ENCODE measurements at places on chromosomes 4 and X. TPM values are rescaled to one million over a fixed set of nuclear protein-coding genes. Genes with fewer than 3 reads are reported as not detected.

The ENPEP gene
- polyA plus RNA-seq, result not detected

The NIPAL1 gene
- 0.86 TPM for polyA plus RNA-seq

DNA sequence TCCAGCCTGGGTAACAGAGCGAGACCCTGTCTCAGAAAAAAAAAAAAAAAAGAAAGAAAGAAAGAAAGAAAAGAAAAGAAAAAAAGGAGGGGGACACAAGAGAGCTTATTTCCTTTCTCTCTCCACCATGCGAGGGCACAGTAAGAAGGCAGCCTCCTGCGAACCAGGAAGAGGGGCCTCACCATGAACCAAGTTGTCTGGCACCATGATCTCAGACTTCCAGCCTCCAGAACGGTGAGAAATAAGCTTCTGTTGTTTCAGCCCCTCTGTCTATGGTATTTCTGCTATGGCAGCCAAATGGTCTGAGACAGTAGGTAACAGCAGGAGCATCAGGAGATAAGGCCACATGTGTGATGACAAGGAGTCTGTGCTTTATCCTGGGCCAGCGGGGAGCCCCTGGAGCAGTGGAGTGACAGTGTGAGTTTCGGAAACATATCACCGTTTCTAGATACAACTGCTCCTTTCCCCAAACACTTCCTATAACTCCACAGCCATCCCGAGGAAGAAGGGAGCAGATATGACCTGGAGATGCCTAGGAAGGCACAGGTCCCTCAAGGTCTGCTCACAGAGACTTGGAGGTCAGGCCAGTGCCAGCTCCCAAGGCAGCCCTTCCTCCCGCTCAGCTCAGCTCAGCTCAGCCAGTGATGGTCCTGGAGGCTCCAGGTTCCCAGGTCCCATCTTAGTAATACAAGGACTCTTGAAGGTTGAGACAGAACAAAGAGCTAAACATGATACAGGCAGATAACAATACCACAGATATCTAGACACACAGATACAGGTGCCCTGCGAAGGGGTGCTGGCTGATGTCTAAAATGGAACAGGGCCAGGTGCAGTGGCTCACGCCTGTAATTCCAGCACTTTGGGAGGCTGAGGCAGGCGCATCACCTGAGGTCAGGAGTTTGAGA lies 17.7 kb downstream of the JAKMIP1 start:
- H3K36me3 ChIP-seq, result no peaks in the 10 kb centered on the region
- DNase-seq, result no peak
- peaks cover 76% of the 10 kb centered on the region for H3K4me1 ChIP-seq
- H3K27me3 ChIP-seq, result no peaks in the 10 kb centered on the region
- no peak overlapping the region for H3K27ac ChIP-seq

DNA sequence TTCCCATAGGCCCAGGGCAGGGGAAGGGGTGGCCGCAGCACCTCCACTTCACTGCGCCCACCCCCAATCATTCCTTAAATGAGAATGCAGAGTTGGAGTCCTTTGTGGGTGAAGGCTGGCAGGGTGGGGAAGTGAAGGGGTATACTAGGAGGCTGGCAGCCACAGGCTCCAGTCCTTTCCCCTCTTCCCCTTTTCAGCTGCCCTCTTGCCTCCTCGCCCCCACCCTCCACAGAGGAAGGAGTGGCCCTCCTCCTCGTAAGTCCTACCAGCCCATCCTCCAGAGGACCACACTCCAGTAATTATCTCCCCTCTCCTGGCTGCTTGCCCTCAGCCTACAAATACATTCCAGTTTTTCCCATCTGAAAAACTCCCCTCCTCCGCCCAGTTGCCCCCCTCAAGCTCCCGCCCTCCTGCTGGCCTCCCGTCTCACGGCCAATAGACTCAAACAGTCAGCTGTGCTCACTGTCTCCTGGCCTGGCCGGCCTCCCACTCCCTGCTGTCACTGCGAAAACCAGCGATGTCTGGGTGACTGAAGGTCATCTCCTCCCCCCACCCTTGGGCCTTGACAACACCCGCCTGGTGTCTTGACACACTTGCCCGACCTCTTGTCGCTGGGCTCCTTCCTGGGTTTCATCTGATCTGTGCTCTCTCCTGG lies 38.8 kb downstream of the EFNB1 start:
- no peak overlapping the region for H3K27ac ChIP-seq
- H3K36me3 ChIP-seq, result no peaks in the 10 kb centered on the region
- no peaks in the 10 kb centered on the region for H3K27me3 ChIP-seq
- DNase-seq, result no peak
- H3K4me1 ChIP-seq, result no peaks in the 10 kb centered on the region
- no peak overlapping the region for H3K4me3 ChIP-seq

DNA sequence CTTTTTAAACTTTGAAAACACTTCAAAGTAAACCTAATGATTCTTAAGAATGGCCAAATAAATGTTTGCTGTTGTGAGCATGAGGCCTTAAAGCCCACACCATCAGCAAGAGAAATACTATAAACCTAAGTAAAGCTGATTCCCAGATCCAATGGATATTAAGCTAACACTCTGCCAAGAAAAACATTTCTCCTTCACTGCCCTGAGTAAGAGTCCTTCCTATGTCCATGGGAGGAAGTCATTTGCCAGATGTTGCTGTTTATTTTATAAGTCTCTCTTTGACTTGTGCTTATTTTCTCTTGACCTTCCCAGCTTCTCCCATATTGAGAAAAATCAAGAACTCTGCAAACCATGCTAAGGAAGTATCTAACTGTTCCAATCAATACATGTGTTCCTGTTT lies 154.3 kb upstream of the EDNRA start:
- DNase-seq, result no peak
- no peaks in the 10 kb centered on the region for H3K4me1 ChIP-seq
- no peak overlapping the region for H3K27ac ChIP-seq
- no peaks in the 10 kb centered on the region for H3K36me3 ChIP-seq

GRCh38 chr4:86594559-86595425 lies 677 bp downstream of the PTPN13 start:
- H3K4me3 ChIP-seq, result peak overlapping the region; percentile 21
- H3K36me3 ChIP-seq, result no peaks in the 10 kb centered on the region
- H3K27ac ChIP-seq, result no peak overlapping the region
- DNase-seq, result no peak
- H3K27me3 ChIP-seq, result no peaks in the 10 kb centered on the region

DNA sequence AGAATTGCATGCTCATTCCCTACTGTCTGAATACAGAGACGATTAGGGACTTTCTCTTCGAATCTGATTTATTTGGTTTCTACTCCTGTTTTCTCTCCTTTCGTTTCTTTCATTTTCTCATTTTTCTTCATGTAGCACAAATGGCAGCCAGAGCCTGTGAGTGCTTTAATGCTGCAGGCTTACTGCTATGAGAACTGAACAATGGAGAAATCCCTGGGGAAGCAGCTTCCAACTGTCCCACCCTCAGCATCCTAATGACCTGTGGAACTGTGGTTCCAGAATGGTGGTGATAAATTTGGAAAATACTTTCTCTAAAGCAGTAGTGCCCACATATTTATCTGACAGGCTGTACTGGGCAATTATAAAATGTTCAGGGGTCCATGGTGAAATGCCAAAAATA lies 930.4 kb downstream of the DMD start:
- no peaks in the 10 kb centered on the region for H3K4me1 ChIP-seq
- no peaks in the 10 kb centered on the region for H3K27me3 ChIP-seq
- H3K27ac ChIP-seq, result no peak overlapping the region
- no peaks in the 10 kb centered on the region for H3K36me3 ChIP-seq

GRCh38 chrX:118062817-118063615 lies 53.6 kb downstream of the KLHL13 start:
- no peak overlapping the region for H3K4me3 ChIP-seq
- no peaks in the 10 kb centered on the region for H3K4me1 ChIP-seq
- no peak overlapping the region for H3K27ac ChIP-seq
- DNase-seq, result no peak
- H3K36me3 ChIP-seq, result no peaks in the 10 kb centered on the region

- H3K27ac ChIP-seq, result no peak overlapping the region
- no peaks in the 10 kb centered on the region for H3K4me1 ChIP-seq
- no peak for DNase-seq
- no peaks in the 10 kb centered on the region for H3K36me3 ChIP-seq
- no peak overlapping the region for H3K4me3 ChIP-seq
Measured at GRCh38 chr4:123503698-123504363, 107.2 kb downstream of the SPRY1 start.

Data from naive thymus-derived CD4-positive, alpha-beta T cell (primary cell).